Activated naive CD4-positive, alpha-beta T cell treated with anti-CD3 and anti-CD28 coated beads for 36 hours (primary cell): ENCODE measurements at places on chromosomes 5 and 9.
A peak's percentile ranks its signal among the peaks of the same experiment; 100 is the strongest.

DNA sequence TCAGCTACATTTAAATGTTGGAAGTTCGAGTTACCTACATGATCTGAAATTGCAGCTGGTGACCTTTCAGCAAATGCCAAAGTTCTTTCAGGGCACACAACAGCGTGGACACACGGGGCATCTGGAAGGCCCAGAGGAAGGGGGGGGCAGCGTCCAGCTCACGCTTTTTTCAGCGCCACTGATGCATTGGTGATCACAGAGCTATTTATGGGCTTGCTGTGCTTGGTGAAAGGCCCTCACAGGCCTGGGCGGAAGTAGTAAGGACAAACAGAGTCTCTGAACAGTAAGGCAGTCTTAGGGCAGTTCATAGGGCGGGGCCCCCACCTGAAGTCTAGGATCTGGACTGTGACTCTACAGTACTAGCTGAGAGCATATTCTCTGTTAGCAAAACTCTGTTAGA lies 6.6 kb upstream of the FBP2 start:
- no peak for DNase-seq
- H3K4me1 ChIP-seq, result peaks cover 6% of the 10 kb centered on the region
- H3K36me3 ChIP-seq, result no peaks in the 10 kb centered on the region
- no peak overlapping the region for H3K4me3 ChIP-seq

GRCh38 chr5:88805151-88805784 lies 77.7 kb downstream of the MEF2C start:
- H3K4me1 ChIP-seq, result no peaks in the 10 kb centered on the region
- no peak for DNase-seq
- H3K36me3 ChIP-seq, result no peaks in the 10 kb centered on the region
- peaks cover 20% of the 10 kb centered on the region for H3K27me3 ChIP-seq
- H3K27ac ChIP-seq, result no peak overlapping the region

- no peaks in the 10 kb centered on the region for H3K36me3 ChIP-seq
- H3K4me3 ChIP-seq, result no peak overlapping the region
- H3K4me1 ChIP-seq, result peaks cover 3% of the 10 kb centered on the region
- H3K27ac ChIP-seq, result no peak overlapping the region
These were observed 40.6 kb downstream of the WWC1 start for GRCh38 chr5:168332042-168332441.

- no peak overlapping the region for H3K27ac ChIP-seq
- H3K4me1 ChIP-seq, result no peaks in the 10 kb centered on the region
- DNase-seq, result no peak
- H3K27me3 ChIP-seq, result peaks cover 10% of the 10 kb centered on the region
- peaks cover 3% of the 10 kb centered on the region for H3K36me3 ChIP-seq
These were observed 133.9 kb downstream of the ESM1 start for GRCh38 chr5:54851449-54851848.

GRCh38 chr9:130815242-130815808 lies 19.7 kb upstream of the ABL1 start:
- peaks cover 5% of the 10 kb centered on the region for H3K36me3 ChIP-seq
- no peaks in the 10 kb centered on the region for H3K27me3 ChIP-seq
- DNase-seq, result no peak
- H3K4me3 ChIP-seq, result no peak overlapping the region
- H3K27ac ChIP-seq, result no peak overlapping the region

- H3K36me3 ChIP-seq, result no peaks in the 10 kb centered on the region
- H3K27me3 ChIP-seq, result no peaks in the 10 kb centered on the region
- no peak for DNase-seq
- no peaks in the 10 kb centered on the region for H3K4me1 ChIP-seq
- H3K27ac ChIP-seq, result no peak overlapping the region
These were observed 380.6 kb downstream of the TLE4 start for GRCh38 chr9:79952401-79952800.

- DNase-seq, result no peak
- no peaks in the 10 kb centered on the region for H3K36me3 ChIP-seq
- H3K27me3 ChIP-seq, result no peaks in the 10 kb centered on the region
- no peak overlapping the region for H3K4me3 ChIP-seq
- no peak overlapping the region for H3K27ac ChIP-seq
These were observed 436.3 kb upstream of the KLF4 start for GRCh38 chr9:107925749-107926297.

DNA sequence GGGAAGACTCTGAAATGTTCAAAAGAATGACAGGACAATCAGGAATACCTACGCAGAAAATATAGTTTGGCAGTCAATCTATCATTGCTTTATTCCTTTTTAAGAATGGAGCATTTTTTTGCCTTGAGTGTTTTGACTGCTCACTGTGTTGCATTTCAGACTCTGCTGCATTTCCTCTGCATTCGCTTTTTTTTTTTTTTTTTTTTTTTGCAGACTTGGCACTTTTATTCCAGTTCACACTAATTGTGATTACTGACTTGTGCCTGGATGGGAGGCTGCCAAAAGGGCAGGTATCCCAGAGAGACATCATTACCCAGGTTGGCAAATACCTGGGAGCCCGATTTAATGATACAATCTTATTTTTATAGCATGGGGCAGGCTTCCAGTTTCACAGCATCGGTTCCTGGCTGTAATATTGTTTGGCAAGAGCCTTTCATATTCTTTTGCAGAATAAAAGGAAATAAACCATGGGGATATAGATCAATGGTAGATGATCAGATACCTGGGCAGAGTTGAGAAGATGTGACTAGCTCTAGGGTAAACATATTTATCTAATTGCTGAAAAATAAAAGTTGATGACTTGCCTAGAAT lies 1132.6 kb downstream of the MAT2B start:
- H3K4me3 ChIP-seq, result no peak overlapping the region
- H3K27me3 ChIP-seq, result no peaks in the 10 kb centered on the region
- no peak for DNase-seq

DNA sequence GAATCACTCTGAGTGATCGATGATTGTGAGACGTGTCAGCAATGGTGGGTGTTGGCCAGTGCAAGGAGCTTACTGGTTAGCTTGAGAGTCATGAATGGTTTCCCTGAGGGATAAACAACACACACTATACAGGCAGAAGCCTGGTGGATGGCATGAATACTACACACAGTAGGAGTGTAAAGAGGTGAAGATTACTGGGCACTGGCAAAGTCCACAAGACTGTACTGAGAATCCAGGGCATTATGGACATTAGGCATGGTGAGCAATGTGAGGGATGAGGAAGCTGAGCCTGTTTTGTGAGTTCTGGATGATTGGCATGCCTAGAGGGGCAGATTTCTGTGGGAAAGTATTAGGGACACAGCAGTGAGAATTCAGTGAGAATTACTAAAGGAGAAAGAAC lies 71.3 kb downstream of the KDM4C start:
- peaks cover 36% of the 10 kb centered on the region for H3K36me3 ChIP-seq
- DNase-seq, result no peak

DNA sequence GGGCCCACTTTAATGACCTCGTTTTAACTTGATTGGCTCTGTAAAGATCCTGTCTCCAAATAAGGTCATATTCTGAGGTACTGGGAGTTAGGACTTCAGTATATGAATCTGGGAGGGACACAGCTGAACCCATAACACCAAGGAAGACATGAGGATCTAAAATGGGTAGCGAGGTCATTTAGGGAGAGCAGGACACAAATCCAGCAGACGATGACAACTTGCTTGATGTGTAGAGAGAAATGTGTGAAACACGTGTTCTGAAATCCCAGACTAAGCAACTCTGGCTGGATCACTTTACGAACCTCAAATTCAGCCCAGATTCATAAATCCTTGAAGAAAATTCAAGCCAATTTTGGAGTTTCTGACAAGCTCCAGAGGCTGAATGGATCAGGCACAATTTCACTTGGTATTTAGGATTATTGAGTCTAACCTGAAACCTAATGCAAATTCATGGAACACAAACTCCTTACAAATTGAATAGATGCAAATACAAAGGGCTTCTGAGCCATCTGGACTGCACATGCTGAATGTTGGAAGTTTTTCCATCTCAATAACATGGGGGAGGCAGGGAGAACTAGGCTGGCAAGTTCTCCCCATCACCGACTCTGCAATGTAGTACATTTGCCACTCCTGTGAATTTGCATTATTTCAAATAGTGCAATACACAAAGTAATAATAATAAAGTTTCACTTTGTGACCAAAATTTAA lies 74.0 kb upstream of the SLC30A5 start:
- DNase-seq, result no peak
- no peaks in the 10 kb centered on the region for H3K36me3 ChIP-seq
- H3K4me1 ChIP-seq, result peaks cover 5% of the 10 kb centered on the region

- H3K27me3 ChIP-seq, result peaks cover 22% of the 10 kb centered on the region
- H3K4me1 ChIP-seq, result peaks cover 56% of the 10 kb centered on the region
- no peak for DNase-seq
- H3K4me3 ChIP-seq, result no peak overlapping the region
- no peaks in the 10 kb centered on the region for H3K36me3 ChIP-seq
These were observed 16.9 kb downstream of the ANKRD33B start for GRCh38 chr5:10580531-10581423.

GRCh38 chr5:174531782-174532191 lies 192.6 kb upstream of the MSX2 start:
- H3K36me3 ChIP-seq, result no peaks in the 10 kb centered on the region
- no peak overlapping the region for H3K4me3 ChIP-seq
- no peaks in the 10 kb centered on the region for H3K4me1 ChIP-seq
- no peak overlapping the region for H3K27ac ChIP-seq
- DNase-seq, result no peak

DNA sequence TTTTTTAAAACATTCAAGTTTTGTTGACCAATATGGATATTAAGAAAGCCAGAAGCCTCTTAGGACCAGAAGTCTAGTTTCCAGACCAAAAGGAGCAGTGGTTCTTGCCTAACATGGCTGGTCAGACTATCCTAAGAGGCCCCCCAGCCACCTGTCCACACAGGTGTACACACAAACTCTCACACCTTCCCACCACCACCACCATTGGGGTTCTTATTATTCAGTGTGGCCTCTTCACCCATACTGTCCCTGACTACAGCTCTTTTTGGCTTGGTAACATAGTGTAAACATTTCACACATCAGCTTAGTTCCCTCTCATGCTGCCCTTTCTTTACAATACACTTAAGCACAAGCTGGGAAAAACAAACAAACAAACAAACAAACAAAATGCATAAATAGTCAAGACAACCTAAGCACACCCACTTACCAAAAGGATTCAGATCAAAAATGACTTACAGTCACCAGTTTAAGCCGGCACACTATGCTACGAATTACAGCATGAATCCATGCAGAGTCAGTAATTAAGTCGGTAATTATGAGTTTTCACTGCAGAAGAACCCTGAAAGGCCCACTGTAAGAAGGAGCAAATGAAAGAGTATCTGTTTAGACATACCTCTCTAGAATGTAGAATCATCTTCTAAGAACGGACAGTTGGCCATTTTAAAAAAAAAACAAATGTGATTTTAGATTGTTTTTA lies 9.5 kb downstream of the LHFPL2 start:
- no peak for DNase-seq
- no peaks in the 10 kb centered on the region for H3K36me3 ChIP-seq
- no peak overlapping the region for H3K4me3 ChIP-seq
- H3K27ac ChIP-seq, result no peak overlapping the region

DNA sequence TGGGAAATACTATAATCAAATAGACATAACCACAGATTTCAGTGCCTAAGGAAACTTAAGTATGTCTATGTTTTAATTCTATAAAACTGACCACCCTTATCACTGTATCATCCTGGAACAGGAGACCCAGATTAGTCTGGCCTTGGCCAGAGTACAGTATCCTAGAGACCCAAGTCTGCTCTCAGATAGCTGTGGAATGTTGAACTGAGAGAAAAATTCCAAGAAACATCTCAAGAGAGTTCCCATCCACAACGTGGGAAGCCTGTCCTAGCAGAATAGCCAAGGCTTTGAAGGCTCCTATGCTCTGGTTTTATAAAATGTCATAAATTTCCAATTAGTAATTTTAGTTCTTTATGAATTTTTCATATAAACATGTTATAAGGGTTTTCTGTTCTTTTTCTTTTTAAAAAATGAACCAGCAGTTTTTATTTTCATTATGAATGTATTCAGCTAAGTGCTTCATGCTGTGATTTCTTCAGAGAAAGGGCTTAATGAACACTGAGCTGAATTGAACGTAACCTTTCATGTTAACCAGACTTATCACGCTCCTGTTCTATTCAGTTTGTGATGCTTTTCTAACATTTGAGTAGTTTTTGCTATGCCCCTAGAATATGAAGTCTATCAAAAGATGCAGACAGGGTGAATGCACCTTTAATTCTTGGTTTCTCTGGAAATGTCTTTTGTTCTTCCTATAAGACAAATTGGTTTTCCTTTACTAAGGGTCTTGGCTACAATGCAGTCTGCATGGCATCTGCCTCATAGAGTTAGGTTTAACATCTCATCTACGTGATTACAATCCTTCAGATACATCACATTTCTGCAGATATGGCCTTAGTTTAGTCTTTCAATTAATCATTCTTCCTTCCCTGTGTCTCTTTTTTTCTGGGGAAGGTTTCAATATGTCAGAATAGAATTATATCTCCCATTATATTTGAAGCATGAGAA lies 230.8 kb downstream of the CYLC2 start:
- no peaks in the 10 kb centered on the region for H3K4me1 ChIP-seq
- no peak for DNase-seq
- no peak overlapping the region for H3K4me3 ChIP-seq

- peaks cover 2% of the 10 kb centered on the region for H3K27me3 ChIP-seq
- H3K27ac ChIP-seq, result peak within 1 kb of the TSS; percentile 59
- H3K4me3 ChIP-seq, result peak within 1 kb of the TSS; percentile 89
- H3K36me3 ChIP-seq, result no peaks in the 10 kb centered on the region
- H3K4me1 ChIP-seq, result peaks cover 24% of the 10 kb centered on the region
- peak; percentile 35 for DNase-seq
These were observed at the start of gene FAM221B for GRCh38 chr9:35828716-35829083. TSS of gene FAM221B (minus strand) at chr9:35828732. CDS start at chr9:35826161, 2,571 bp downstream.

DNA sequence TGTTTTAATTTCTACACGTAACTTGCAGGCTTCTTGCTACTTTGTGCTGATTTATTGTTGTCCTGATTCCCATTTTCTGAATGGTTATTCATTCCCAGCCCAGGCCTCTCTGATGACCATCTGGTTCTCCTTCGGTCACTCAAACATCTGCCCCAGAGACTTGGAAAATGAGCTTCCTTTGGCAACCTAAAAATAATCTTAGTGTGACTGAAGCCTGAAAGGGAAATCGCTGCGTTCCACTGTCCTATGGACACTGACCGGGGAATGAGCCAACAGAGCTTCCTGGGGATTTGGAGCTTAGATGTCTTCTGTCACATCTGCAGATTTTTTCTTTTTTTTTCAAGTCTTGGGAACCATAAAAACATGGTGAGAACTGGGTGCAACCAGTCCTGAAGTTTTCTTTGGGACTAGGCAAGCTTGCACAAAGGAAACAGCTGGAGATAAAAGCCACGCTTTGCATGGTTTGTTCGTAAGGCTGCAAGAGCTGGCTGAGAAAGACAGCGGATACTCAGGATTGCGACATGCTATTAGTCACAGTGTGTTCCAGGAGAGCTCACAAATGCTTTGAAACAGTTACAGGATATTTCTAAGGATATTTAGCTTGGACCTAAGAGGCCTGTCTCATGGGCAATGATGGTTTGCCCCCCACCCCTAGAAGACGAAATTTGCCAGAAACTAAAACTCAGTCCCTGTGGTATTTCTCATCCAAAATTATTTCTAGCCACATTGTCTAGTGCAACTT lies 146.2 kb downstream of the GOLPH3 start:
- no peaks in the 10 kb centered on the region for H3K36me3 ChIP-seq
- DNase-seq, result no peak
- H3K27me3 ChIP-seq, result no peaks in the 10 kb centered on the region
- no peak overlapping the region for H3K27ac ChIP-seq
- H3K4me1 ChIP-seq, result peaks cover 7% of the 10 kb centered on the region
- no peak overlapping the region for H3K4me3 ChIP-seq

- no peaks in the 10 kb centered on the region for H3K36me3 ChIP-seq
- DNase-seq, result no peak
- H3K4me1 ChIP-seq, result peaks cover 13% of the 10 kb centered on the region
- no peaks in the 10 kb centered on the region for H3K27me3 ChIP-seq
These were observed 27.6 kb downstream of the ZDHHC11B start for GRCh38 chr5:756865-757345.

- H3K4me3 ChIP-seq, result no peak overlapping the region
- no peaks in the 10 kb centered on the region for H3K27me3 ChIP-seq
- H3K27ac ChIP-seq, result no peak overlapping the region
- H3K4me1 ChIP-seq, result no peaks in the 10 kb centered on the region
- no peaks in the 10 kb centered on the region for H3K36me3 ChIP-seq
- DNase-seq, result no peak
These were observed 29.6 kb downstream of the ARHGEF28 start for GRCh38 chr5:73655521-73656160.
